Inflammatory macrophage (primary cell): ENCODE measurements at places on chromosomes 5 and 9.

- DNase-seq, result no peak
Observed at GRCh38 chr9:134323741-134324358, 2.4 kb upstream of the RXRA start.

- DNase-seq, result no peak
Observed at GRCh38 chr9:69140123-69140735, 33.8 kb upstream of the TJP2 start.

GRCh38 chr9:87340391-87340790, 157.3 kb upstream of the DAPK1 start:
- no peak for DNase-seq

DNA sequence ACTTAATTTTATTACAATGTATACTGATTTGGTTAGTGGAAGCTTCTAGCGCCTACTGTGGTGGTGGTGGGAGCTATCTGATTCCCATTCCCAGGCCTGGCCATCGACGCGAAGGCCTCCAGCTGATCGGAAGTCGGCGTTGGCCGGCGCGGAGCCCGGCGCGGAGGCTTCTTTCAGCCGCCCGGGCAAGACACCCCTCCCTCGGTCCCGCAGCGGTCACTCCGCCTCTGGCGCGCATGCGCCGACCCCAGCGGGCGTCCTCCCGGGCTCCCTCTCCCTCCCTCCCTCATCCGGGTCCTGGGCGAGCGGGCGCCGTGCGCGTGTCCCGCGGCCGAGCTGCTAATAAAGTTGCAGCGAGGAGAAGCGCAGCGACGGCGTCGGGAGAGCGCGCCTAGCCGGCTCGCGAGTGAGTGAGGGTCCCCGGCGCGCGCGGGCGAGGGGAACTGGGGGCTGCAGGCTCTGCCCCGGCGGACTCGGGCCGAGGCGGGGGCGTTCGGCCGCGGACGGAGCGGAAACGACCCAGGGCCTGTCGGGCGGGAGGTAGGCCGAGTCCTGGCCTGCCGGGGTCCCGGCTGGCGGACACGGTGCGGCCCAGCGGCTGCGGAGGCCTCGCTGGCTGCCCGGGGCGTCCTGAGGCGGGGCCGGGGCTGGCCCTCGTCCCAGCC, at the start of gene SMAD5:
TSS of gene SMAD5 (plus strand) at position 289 of the 665 bp plus-strand sequence. CDS start 20,916 bp downstream, outside the sequence.
- peak; percentile 94 for DNase-seq

GRCh38 chr5:31651241-31651640, 12.3 kb downstream of the PDZD2 start:
- DNase-seq, result no peak

DNA sequence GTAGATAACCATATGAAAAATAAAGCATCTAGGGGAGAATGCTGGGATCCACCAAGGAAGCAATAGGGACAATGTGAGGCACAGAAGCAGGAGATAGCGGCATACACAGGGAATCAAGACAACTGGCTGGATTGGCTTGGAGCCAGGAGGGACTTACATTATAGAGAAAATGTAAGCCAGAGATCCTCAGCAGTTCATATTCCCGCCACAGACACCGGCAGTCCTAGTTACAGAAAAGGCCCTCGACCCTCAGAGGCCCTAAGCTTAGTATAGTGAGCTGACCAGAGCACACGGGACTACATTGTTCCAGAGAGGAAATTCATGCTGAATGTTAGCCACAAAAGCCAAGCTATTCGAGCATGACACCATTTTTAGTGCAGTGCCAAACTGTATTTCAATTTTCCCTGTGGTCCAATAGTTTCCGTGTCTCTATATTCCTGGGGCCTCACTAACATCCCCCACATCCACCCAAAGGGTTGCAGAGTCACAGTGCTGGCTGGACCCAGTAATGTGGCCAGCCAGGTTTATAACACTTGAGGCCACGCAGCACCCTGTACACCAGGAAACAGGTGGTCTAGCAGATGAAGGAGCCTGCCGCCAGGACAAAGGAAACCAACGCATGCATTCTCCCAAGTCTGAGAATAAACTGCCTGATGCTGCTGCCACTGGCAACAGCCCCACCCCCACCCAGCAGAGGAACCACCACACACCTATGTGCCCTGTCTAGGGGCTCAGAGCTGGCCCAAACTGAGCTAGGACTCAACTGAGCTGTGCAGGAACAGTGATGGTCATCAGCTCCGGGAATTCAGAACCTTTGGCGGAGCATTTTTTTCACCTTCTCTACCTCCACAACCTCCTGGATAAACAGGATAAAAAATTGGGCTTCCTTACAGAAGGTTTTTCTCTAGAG, 693.2 kb upstream of the CHD1 start:
- DNase-seq, result no peak

DNA sequence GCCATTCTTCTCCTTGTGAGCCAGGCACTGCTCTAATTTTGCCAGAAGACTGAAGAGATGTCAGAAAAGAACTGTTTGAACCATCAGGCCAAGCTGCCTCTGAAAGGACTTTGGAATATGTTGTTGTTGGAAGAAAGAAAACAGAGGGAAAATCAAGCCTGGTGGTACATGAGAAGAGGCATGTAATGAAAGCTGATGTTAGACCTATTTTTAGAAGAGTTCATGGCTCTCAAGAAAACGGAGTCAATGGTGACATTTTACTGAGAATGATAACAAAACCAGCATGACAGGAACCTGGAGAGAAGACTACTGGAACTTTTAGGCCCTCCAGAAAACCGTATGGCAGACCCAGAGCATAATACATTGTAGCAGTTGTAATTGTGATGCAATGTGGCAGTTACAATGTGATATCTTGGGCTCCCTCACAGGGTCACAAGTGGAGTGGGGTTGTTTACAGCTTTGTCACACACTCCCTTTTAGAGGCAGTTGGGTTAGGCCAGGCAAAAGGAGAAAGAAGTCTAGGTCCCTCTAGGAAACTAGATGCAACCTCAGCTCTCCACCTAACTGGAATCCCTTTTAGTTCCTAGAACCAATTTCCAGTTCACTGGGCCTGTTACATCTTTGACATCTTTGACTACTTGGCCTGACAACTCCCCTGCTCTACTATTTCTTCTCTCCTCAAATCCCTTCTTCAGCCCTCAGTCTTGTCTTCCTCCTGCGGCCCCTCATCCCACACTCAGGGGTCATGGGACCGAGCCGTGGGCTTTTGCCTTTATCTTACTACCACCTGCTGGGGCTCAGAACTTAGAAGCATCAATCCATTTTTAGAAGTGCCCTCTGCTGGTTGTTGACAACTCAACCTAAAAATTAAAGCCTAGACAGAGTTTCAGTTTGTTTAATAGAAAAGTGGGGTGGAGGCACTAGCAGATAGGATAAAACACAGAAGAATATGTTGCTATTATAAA, 61.2 kb upstream of the JAK2 start:
- DNase-seq, result peak; percentile 24

- peak; percentile 93 for DNase-seq
Observed at GRCh38 chr9:79701651-79702050, 129.9 kb downstream of the TLE4 start.
